CD4-positive, alpha-beta memory T cell (primary cell): ENCODE measurements at places on chromosomes 16 and 17. TPM values are rescaled to one million over a fixed set of nuclear protein-coding genes. Genes with fewer than 3 reads are reported as not detected.

The LGALS9B gene
- not detected for polyA plus RNA-seq

The TEX19 gene
- polyA plus RNA-seq, result not detected

The HEATR3 gene
- polyA plus RNA-seq, result 5.7 TPM

The EPN3 gene
- not detected for polyA plus RNA-seq

The MYO19 gene
- polyA plus RNA-seq, result 7.4 TPM

The GGT6 gene
- not detected for polyA plus RNA-seq

The MYOCD gene
- not detected for polyA plus RNA-seq

The RND2 gene
- 0.26 TPM for polyA plus RNA-seq

The DNAI2 gene
- not detected for polyA plus RNA-seq

The CEP112 gene
- polyA plus RNA-seq, result 0.34 TPM

The NPIPA5 gene
- 1.7 TPM for polyA plus RNA-seq

The PRSS22 gene
- polyA plus RNA-seq, result not detected

The ACSM2B gene
- not detected for polyA plus RNA-seq

The TBX6 gene
- polyA plus RNA-seq, result 0.36 TPM

The CES1 gene
- 1.4 TPM for polyA plus RNA-seq

The FBRS gene
- polyA plus RNA-seq, result 7.9 TPM

The USP10 gene
- 419 TPM for polyA plus RNA-seq

The SMPD3 gene
- polyA plus RNA-seq, result 0.63 TPM

The SDR42E1 gene
- polyA plus RNA-seq, result 5.0 TPM

The CLEC19A gene
- not detected for polyA plus RNA-seq

The ABCC12 gene
- not detected for polyA plus RNA-seq

The IRX3 gene
- polyA plus RNA-seq, result not detected

The GFAP gene
- polyA plus RNA-seq, result 0.16 TPM

The TERB1 gene
- not detected for polyA plus RNA-seq

The TEX14 gene
- polyA plus RNA-seq, result not detected

The QPRT gene
- 0.69 TPM for polyA plus RNA-seq

The SLC5A10 gene
- polyA plus RNA-seq, result 0.11 TPM

The SERPINF2 gene
- not detected for polyA plus RNA-seq

The PRSS27 gene
- polyA plus RNA-seq, result not detected
